ENCODE measurements at places on chromosomes 16 and 17.

DNA sequence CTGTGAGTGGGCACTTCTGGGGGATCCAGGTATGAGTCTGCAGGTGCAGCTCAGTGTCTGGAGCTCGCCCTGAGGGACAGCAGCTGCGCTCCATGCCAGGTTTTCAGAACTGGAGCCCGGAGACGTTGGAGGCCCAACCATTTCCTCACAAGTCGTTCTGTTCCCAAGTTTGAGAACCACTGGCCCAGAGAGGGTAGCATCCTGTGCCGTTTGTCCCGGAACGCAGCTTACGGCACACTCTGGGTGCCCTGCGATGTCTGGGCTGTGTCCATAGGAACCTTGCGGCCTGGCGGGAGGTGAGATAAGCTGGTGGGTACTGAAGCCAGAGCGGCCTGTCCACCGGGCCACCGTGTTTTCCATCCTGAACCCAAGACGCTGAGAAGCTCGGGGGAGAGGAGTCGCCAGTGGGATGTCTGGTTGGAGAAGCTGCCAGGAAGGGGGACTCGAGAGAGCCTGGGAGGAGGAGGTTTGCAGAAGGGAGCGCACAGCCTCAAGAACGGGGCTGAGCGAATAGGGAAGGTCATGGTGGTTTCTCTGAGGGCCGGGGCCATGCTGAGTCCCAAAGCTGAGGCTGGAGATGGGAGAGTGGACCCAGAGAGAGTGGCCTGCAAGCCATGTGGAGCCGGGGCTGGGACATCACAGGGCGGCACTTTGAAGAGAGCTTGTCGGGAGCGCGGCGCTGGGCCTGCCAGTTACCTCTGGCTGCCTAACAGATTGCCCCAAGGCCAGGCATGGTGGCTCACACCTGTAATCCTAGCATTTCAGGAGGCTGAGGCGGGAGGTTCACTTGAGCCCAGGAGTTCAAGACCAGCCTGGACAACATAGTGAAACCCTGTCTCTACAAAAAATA is 211.0 kb upstream of the GSE1 start:
- no peak for DNase-seq

DNA sequence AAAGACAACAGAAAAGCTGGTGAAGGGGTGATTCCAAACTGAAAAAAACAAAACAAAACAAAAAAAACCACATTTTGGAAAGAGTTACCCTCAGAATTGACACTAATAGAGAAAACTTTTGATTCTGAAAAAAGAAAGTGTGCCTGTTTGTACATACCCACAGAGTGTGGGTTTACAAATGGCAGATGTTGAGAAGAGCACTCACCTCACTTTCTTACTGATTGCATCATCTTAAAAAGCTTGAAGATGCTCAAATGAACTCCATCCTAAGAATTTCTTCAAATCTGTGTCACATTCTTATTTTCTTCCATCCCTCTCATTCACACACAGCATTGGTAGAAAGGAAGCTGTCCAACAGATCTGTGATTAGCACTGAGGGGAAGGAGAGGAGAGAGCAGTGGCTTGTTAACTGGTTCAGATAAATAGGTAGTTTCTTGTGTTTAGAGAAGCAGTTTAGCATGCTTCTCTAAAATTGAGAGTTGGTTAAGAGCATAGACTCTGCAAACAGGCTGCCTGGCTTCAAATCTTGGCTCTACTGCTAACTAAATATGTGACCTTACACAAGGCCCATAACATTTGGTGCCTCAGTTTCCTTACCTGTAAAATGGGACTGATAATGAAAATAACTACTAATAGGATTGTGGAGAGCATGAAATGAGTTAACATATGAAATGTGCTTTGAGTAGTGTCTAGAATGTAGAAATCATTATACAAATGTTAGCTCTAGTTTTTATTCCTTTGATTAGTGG is 6.9 kb downstream of the GNAO1 start:
- DNase-seq: no peak

DNA sequence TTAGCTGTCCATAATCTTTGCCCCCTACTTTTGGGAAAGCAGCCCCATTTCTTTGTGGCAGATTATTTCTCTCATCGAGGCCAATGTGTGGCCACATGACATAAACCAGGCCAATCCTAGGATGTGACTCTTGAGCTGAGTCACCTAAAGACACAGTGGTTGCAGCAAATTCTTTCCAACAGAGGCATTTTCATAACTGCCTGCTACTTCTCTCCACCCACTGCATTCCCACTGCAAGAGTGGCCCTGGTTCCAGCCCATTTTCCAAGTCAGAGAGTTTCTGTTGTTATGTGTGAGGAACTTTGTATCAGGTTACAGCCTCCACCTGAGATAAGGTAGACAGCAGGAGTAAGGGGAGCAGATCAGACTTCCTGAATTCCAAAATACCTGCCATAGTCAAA is 195.2 kb downstream of the RGS9 start:
- peak; percentile 86 for DNase-seq

- no peak for DNase-seq
These were observed 54.0 kb downstream of the AKAP1 start for GRCh38 chr17:57138956-57139576.

DNA sequence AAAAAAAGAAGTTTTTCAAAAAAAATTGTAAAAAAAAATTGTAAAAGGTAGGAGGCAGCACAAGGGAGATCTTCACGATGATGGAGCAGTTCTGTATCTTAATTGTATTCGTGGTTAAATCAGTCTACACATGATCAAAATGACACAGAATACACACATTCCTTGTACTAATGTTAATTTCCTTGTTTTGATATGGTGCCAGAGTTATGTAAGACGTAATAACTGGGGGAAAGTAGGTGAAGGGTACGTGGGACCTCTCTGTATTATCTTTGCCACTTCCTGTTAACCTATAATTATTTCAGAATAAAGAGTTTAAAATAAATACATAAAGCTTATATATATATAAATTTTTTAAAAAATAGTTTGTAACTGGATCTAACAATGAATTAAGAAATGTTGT is 36.8 kb downstream of the HELZ start:
- no peak for DNase-seq

- DNase-seq: peak; percentile 13
These were observed 22.3 kb upstream of the BRD7 start for GRCh38 chr16:50390914-50391716.

- DNase-seq: no peak
These were observed 228.9 kb downstream of the PMP22 start for GRCh38 chr17:15036238-15036637.

- no peak for DNase-seq
These were observed 15.7 kb upstream of the NOG start for GRCh38 chr17:56577843-56578204.

GRCh38 chr16:89890200-89890599 is 16.8 kb downstream of the TCF25 start:
- DNase-seq: no peak

DNA sequence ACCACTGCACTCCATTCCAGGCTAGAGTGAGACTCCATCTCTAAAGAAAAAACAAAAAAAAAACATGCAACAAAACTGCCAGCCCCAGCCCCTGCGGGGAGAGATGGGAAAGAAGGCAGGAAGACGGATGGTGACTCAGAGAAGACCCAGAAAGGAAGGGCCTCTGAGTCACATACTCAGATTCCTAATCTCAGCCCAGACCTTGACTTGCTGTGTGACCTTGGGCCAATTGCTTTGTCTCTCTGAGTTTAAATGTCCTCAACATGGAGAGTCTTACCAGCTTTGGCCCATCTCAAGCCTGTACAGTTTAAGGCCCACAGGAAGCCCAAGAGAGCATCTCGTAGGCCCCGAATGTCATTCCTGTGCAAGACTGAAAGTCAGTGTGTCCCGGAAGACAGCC is 86.5 kb upstream of the LHX1 start:
- DNase-seq: peak; percentile 49

GRCh38 chr16:17313793-17314547 is 156.8 kb downstream of the XYLT1 start:
- no peak for DNase-seq

DNA sequence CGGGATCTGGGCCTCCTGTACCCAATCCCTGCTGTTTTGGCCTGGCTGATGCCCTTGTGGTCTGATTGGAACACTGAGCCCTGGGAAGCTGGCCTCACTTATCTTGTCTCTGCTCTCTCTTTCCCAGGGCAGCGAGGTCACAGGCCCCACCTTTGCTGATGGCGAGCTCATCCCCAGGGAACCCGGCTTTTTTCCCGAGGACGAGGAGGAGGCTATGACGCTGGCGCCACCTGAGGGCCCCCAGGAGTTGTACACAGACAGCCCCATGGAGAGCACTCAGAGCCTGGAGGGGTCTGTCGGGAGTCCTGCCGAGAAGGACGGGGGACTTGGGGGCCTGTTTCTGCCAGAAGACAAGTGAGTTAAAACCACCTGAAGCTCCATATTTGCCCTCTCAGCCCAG is 126.0 kb downstream of the RAB11FIP4 start:
- DNase-seq: no peak

DNA sequence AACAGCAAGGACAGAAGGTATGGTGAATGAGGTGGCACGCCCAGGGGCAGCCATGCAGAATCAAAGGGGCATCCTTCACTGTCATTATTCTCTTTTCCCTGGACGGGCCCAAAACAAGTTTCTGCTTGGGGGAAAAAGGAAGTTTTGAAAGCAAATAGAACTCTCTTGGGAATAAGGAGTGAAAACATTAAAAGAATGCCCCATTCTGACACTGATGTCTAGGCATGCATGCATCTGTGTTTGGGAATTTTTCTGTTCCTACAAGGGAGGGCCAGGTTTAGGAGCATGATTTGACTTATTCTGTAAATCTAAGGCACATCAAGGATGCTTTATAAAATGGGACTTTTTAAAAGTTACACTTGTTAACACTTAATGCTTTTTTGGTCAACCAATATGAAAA is 34.3 kb upstream of the SLC12A3 start:
- DNase-seq: no peak

GRCh38 chr17:6380915-6381438 is 53.9 kb downstream of the AIPL1 start:
- DNase-seq: peak; percentile 26

DNA sequence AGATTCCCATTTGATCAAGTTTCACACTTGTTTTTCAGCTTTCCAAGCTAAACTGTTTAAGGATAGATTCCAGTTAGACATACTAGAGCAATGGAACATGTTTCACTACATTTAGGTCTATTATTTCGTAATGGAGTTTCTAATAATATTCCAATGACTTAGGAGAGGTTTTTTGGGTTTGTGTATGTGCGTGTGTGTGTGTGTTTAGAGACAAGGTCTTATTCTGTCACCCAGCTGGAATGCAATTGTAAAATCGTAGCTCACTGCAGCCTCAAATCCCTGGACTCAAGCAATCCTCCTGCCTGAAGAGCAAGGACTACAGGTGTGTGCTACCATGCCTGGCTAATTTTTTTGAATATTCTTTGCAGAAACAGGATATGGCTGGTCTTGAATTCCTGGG is 426.3 kb downstream of the ZFHX3 start:
- no peak for DNase-seq

DNA sequence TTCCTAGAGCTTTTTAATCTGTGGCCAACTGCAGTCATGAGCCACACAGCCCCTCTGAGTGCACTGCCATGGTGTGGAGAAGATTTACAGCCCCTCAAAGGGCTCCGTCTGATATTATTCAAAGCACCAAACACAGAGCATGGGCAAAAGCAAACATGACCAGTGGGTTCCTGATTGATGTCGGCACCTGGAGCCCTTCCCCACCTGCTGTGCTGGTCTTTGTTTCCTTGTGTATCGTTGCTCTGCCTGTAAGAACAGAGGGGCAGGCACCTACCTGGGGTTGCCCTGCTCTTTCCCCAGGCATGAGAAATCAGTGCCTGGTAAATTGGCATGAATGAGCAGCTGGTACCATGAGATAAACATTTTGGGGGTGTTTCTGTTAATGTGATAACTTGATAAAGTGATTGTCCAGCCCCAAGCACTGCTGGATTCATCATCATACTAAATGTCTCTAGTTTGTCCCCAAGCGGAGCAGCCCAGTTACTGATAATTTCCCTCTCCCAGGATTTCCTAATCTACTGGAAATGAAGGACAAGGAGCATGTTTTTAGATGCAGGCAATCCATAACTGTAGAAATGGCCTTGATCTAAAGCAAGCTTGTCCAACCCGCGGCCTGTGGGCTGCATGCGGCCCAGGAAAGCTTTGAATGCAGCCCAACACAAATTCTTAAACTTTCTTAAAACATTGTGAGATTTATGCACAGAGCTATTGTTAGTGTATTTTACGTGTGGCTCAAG is 5.0 kb upstream of the SPIRE2 start:
- DNase-seq: no peak

- DNase-seq: no peak
These were observed 78.9 kb downstream of the RTN4RL1 start for GRCh38 chr17:1946021-1946932.

DNA sequence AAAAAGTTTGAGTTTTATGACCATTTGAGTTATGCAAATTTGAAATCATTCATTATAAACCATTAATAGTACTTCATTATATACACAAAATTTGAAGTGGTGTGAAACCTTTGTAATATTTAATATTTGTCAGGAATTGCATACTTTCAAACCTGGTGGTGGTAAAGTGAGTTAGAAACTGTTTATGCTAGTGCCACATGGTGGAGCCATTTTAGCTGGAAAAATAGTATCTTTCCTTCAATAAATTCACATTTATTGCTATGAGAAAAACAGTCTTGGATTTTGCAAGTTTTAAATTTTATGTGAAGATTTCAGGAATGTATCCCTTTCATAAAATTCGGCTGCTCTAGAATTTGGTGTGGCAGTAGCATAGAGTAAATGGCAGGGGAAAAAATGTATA is 7.3 kb upstream of the BLMH start:
- no peak for DNase-seq

GRCh38 chr16:53768167-53768566 is 64.2 kb downstream of the FTO start:
- no peak for DNase-seq

DNA sequence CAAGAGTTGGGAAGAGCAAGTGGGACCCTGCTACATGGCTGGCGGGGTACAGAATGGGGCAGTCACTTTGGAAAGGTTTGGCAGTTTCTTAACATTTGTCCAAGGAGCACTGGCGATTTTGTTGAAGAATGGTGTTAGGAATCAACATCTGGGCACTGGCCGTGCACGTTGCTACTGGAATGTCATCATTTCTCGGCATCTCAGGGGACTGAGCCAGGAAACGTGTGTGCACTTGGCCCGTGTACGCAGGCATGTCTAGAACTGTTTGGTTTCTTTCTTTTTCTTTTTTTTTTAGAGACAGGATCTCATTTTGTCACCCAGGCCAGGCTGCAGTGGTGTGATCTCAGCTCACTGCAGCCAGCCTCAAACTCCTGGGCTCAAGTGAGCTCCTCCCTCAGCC is 17.3 kb upstream of the FOXK2 start:
- DNase-seq: peak; percentile 48

DNA sequence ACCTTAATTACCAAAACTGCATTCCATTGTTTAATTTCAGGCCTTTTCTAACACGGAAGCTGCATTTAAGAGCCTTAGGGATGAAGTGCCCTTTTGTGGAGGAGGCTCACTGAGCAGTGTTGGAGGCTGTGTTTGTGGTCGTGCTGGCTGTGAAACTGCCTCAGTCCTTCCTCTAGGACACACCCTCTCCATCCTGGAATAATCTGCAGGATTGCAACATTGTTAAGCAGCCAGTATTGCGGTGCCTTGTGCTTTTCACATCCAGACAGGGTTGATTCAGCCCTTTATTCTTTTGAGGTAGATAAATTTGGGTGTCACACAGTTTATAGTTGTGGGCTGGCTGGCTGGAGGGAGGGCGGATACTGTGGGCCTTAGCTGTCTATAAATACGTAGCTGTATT is 141.6 kb downstream of the CDRT15L2 start:
- DNase-seq: no peak

Data from AG08395 (cell line).